ENCODE measurements at places on chromosomes 5 and 9. TPM values are rescaled to one million over a fixed set of nuclear protein-coding genes. Genes with fewer than 3 reads are reported as not detected.

The CDC20B gene
- not detected for total RNA-seq

The KCNV2 gene
- not detected for total RNA-seq

The GCNT1 gene
- total RNA-seq, result 8.8 TPM

- no peak for DNase-seq
Observed at GRCh38 chr9:92058723-92059444, 56.3 kb downstream of the SPTLC1 start.

- no peak for DNase-seq
Observed at GRCh38 chr5:90134892-90135291, 274.7 kb downstream of the CETN3 start.

GRCh38 chr5:107513337-107514085 lies 157.2 kb downstream of the EFNA5 start:
- DNase-seq, result no peak

- DNase-seq, result no peak
Observed at GRCh38 chr9:138043411-138044345, 166.1 kb downstream of the CACNA1B start.

DNA sequence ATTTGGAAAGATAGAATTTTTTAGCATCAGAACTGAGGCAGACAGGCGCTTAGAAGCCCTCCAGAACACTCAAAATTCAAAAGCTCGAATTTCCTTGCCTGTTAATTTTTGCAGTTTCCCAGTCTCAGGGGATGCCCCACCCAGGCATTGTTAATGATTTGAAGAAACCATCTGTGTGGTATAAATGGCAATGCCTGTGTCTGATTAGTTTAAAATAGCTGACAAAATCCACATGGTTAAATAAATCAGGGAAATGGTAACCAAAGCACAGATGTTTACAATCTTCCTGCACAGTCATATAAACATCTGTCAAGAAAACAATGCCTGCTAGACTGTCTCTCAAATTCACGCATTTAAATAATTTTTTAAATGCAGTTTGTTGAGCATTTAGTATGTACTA lies 185.2 kb upstream of the RGMB start:
- DNase-seq, result no peak

DNA sequence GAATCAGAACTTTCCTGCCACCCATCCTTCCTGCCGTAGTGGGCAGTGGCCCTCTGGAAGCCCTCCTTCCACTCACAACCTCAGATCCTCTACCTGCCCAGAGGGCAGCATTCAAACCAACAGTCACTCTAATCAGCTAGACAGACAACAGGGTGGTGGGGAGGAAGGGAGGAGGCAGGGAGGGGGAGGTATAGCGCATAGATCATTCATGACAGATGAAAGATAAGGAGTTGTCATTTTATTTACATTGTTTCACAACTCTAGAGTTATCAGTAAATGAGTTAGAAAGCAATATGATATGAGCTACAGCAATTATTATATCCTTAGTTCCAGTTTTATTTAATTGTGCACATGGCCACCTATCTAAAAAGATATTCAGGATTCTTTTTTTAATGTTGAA lies 852 bp downstream of the IL9 start:
- DNase-seq, result no peak

GRCh38 chr9:121613009-121613752 lies 38.3 kb upstream of the DAB2IP start:
- DNase-seq, result no peak

GRCh38 chr5:72242796-72243475 lies 77.1 kb downstream of the MRPS27 start:
- no peak for DNase-seq

DNA sequence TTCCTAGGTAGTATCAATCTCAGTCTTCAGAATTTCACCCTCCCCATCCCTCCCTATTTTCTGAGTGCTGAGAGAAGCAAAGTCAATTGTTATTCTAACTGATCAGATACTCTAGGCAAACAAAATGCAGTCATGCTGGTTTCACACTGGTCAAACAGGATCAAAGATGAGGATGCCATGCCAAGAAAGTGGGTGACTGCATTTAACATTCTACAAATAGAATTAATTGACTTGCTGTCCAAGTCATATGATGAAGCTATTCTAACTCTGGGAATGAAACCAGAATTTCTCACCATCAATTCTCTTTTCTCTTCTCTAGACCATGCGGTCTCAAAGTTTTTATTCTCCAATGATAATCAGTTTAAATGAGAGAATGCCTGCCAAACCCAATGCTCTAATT lies 112.5 kb downstream of the CTNND2 start:
- DNase-seq, result no peak
